ENCODE measurements at places on chromosomes 3 and 15.

DNA sequence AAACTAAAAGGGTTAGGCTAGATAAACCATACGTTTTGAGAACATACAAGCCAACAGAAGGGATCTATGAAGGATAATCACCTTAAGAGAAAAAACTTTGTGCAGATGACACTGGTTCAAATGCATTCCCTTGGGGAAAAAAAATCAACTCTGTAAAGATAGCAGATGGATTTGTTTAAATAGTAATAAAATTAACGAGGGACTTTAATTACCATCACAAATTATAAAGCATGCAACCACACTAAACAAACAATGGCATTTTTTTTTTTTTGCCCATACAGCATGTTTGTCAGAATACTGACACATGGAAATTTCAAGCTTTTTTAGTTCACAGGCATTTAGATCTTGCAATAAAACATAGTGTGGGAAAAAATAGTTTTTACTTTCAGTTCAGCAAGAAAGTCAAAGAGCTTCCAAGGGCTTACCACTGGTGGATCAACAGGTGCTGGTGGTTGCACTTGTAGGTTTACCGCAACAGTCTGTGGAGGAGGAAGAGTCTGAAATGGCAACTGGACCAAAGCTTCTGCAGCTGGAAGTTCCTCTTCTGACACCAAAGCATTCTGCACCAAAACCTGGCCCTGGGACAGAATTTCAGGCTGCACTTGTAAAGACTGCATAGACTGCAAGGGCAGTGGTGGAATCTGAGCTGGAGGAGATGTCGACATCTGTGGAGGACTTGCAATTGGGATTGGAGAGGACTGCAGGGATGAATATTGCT lies 53.1 kb downstream of the PHC3 start:
- DNase-seq = no peak

DNA sequence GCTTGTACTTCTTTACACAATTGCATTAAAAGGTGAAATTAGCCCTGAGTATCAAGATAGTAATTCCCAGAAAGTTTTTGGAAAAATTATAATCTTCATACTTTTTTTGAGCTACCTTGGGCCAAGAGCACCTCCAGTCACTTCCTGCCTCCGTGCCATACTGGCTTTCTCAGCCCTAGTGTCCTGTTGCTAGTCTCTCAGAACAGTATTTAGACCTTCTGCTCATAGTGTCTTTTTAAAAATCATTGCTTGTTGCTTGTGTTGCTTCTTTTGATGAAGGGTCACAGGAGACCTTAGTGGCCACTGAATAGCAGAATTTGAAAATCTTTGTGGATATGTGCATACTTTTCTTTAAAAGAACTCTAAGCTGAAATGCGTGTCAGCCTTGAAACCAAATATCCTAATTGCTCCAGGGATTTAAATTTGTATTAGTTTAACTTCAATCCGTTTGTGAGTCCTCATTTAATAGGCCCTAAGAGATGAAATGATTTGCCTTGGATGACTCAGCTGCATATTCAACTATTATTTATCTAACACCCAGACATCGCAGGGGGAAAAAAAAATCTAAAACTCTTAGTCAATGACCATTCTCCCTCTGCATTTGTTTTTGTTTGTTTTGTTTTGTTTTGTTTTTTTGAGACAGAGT lies 29.1 kb upstream of the LXN start:
- no peak for DNase-seq

DNA sequence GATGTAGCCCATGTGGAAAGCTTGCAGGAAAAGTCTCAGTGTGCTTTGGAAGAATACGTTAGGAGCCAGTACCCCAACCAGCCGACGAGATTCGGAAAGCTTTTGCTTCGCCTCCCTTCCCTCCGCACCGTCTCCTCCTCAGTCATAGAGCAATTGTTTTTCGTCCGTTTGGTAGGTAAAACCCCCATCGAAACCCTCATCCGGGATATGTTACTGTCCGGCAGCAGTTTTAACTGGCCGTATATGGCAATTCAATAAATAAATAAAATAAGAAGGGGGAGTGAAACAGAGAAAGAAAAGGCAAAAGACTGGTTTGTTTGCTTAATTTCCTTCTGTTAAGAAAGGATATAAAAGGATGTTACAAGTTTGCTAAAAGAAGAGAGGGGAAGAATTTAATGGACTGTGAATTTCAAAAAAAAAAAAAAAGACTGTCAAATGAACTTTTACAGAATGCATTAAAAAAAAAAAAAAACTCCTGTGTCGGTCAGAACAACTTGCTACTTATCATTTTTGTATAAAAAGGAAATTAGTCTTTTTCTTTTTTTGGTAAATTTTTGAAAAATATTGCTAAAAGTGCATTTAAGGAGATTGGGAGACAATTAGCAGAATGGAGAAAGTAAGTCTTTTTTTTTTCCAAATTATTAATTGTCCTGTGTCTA lies 7.0 kb downstream of the NR2F2 start:
- DNase-seq = peak; percentile 63

GRCh38 chr3:94460931-94461330 lies 398.1 kb downstream of the NSUN3 start:
- no peak for DNase-seq

GRCh38 chr3:14770591-14770990 lies 48.2 kb upstream of the FGD5 start:
- no peak for DNase-seq

- no peak for DNase-seq
Observed at GRCh38 chr3:156176629-156177210, 56.3 kb downstream of the KCNAB1 start.

DNA sequence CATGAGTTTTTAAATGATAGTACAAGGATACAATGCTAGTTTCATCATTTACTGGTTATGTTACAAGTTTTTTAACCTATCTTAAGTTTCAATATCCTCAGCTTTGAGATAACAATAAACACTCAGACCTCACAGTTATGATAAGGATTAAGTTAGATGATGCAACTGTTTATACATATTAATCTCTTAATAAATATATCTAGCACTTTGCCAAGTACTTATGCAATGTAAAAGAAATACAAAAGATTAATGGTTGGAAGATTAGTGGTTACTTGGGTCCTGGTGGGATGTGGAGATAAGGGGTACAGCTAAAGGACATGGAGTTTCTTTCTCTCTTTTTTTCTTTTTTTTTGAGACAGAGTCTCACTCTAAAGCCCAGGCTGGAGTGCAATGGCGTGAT lies 12.0 kb downstream of the SPPL2A start:
- no peak for DNase-seq

DNA sequence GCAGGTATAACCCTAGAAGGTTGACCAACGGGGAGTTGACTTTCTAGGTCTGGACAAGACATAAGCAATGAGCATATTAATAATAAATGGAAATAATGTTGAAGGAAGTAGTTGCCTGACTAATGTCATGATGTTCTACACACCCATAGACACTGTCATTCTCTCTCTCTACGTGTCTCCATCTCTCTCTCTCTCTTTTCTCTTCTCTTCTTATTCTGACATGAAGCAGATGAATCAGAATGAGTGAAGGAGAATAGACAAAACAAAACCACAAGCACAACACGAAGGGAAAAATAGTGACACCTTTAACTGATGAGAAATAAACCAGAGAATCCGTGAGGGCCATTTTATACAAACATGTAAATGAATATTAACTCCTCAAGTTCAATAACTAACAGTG lies 26.7 kb upstream of the CCDC80 start:
- DNase-seq = no peak

DNA sequence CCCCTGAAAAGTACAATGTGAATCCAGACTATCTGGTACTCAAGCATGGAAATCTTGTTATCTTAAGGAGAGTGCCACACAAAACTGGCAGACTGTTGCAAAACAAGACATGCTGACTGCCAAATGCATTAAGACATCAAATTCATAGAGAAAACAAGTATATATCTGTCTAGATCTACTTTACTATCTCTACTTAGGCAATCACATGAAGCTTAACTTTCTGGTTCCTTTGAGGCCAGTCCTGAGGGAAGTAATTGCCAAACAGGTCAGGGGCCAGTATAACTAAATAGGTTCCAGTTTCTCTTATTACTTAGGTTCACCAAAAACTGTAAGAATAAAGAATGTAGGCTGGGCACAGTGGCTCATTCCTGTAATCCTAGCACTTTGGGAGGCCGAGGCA lies 15.9 kb upstream of the SLC4A7 start:
- no peak for DNase-seq

DNA sequence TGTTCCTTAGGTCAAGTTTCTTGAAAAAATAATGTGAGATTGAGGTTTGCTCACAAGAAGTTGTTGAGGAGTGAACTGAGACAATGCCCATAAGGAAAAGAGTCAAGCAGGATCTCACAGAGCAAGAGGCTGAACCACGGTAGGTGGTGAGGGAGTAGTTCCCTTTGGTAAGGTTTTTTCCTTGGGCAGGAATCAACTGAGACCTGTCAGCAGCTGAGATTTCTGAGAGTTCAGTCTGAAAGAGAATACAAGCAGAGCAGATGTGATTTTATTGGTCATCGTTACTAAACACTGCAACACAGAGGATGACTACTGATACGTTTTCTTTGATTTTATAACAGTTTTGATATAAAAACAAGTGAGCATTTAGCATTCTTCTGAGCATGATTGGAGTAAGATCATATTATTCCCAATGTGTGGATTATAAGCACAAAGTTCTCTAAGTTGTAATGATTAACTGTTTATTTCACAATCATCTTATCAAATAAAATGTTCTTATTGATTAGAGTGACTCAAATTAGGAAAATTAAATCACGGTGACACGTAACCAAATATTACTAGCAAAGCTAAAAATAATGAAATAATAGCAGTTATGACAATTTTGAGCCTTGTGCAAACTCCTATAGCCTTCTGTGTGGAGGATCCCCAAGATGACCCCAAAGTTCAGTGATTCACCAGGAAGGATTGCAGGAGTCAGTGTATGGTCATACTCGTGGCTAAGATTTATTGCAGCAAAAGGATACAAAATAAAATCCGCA lies 346.2 kb upstream of the ZNF717 start:
- DNase-seq = no peak

GRCh38 chr15:90029024-90029423 lies 27.9 kb downstream of the ZNF710 start:
- DNase-seq = peak; percentile 71

GRCh38 chr15:70558406-70559264 lies 204.7 kb downstream of the UACA start:
- no peak for DNase-seq

DNA sequence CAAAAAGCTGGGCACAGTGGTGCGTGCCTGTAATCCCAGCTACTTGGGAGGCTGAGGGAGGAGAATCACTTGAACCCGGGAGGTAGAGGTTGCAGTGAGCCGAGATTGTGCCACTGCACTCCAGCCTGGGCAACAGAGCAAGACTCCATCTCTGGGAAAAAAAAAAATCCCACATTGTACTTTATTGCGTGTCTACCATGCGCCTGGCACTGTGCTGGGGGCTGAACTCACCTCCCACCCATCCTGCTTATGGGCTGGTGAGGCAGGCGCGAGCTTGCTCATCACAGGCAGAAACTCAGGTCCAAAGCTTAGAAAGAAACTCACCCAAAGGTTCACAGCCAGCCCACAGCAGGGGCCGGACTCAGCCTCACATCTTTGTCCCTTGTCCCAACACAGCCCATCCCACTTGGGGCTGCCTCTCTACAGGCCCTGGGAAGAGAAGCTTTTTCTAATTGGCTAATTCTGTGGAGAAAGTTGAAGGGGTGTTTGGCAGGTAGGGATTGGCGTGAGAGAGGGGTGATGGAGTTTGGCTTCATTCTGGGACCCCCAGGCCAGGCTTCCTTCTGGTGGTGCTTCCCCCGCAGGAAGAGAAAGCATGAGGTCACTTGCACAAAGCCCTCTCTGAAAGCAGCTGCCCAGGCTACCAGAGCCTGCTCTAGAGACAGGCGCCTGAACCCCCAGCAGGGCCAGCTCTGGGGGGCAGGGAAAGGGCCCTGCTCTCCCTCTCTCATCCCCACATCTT lies 122.6 kb upstream of the SMAD3 start:
- DNase-seq = no peak

DNA sequence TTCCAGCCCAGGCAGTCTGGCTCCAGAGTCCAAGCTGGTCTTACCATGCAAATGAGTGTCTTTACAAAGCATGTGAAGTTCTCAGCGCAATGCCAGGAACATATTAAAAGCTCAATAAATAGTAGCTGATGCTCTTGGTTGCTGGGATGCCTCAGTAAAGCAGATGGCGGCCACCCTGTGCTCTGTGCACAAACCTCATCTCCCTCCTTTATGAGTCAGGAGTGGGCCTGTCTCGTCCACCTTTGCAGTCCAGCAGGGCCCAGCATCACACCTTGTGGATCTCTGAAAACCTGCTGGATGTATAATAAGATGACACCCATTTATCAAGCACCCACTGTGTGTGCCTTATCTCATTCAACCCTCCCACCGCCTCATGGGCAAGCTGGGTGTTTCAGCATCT lies 42.7 kb downstream of the FAM174B start:
- DNase-seq = no peak

- DNase-seq = no peak
Observed at GRCh38 chr15:67005294-67005996, 60.0 kb upstream of the SMAD3 start.

GRCh38 chr3:197426121-197426566 lies 127.7 kb upstream of the DLG1 start:
- no peak for DNase-seq

GRCh38 chr15:96888764-96889163 lies 558.3 kb downstream of the NR2F2 start:
- no peak for DNase-seq

GRCh38 chr15:74928771-74929198 lies 9.1 kb downstream of the COX5A start:
- DNase-seq = no peak

DNA sequence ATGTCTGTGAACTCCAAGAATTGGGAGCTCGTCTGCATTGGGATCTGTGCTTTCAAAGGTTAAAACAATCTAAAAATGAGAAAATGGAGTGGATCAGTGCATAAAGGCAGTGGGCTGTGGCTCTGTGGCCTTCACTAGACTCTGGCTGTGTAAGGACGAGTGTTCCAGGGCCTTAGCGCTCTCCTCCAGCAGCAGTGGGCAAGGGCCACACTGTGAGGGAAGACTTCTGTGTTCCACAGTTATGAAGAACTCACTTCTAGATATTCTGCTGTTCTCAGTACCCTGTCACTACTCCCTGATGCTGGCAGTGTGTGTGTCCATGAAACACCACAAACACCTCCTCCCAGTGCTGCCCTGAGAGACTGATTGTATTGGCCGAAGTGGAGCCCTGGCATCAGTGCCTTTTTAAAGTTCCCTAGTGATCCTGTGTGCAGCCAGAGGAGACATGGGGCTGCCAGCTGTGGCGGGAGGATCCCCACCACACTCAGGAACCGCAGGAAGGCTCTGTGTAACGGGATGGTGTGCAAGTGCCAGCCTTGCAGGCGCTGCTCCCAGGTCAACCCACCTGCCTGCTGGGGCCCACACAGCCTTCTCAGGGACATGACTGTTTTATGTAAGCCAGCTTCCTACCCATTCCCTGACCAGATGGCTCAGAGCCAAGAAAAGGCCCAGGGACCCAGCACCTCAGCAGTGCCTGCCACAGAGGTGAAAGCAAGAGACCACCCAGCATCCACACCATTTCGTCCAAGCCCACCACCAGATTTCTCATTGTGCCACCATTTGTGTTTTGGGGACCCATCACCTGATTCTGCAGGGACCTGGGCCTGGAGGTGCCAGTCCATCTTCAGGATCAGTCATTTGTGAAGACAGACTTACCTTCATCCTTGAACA lies 40.4 kb downstream of the ABTB1 start:
- no peak for DNase-seq
